ENCODE measurements at places on chromosomes 16 and 17.

DNA sequence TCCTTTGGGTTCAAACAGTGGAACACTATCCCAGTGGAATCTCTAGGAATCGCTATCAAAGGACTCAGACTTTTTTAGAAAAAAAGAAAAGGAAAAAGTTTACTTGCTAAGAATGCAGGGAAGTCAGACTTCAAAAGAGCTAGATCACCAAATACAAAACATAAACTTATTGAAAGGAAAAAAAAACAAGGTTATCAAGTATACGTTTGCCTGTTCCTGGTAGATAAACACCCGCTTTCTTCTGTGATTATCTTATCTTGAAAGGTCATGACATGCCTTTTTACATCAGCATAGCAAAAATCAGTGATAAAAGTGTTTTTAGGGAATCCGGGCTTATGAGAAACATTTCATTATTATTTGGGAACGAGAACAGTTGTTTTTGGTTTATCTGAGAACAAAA, 129.3 kb upstream of the TMEM97 start:
- DNase-seq: no peak

DNA sequence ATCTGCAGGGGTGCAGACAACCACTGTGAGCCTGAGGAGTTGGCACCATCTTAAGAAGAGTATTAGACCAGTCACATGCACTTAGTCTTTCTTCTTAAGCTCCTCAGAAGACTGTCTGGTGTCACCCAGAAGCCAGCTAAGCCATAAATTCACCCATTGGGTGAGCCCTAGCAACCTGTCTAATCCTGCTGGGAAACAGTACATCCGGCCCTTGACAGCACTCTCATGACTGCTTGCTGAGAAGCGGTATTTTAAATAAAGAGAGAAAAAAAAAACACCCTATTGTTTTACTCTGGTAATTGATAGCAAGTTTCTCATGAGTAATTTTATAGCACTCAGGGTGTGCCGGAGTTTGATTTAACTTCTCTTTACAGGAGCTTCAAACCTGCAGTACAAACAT, 134.7 kb downstream of the SOX9 start:
- DNase-seq: no peak

- no peak for DNase-seq
Measured at GRCh38 chr17:80945736-80946135, 45.9 kb upstream of the CHMP6 start.

- DNase-seq: no peak
Measured at GRCh38 chr16:81040842-81041241, 5.2 kb downstream of the ATMIN start.

DNA sequence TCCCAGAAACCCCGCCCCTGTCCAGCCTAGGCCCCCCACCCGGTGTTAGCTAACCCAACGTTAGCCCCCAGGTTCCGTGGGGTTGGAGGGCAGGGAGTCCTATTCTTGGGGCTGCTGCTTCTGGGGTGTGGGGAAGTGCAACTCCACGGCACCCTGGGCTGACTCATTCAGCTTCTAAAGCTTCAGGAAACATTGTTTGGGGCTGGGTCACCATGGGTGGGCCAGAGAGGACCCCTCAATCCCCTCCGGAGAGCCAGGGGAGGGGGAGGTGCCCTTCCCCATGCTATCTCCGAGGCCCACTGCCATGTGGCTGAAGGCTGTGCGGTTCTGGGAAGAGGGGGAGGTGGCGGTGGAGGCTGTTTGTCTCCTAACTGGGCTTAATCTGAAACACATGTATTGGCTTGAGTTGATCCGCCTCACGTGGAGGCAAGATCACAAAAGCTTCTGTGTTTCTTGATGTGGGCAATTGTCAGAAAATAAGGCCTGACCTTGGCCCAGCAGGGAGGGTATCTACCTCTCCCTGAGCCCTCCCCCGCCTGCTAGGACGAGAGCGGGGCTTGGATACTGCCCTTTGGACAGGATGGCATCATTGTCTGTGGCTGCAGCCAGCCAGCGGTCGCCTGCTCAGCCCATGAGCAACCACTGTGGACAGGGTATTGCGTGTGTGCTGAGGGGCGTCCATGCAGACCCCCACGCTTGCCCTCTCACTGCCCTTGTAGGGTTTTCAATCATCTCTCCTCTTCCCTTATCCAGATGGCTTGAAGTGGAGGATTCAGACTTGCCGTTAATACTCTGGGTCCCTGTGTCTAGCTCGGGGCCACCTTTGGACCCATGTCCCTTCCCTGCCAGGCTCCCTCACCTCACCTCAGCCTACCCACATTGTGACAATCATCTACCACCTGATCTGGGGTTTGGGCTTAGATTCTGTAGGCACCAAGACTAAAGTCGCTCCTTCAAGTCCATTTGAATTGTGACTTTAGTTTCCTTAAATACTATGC, 1.3 kb downstream of the SERPINF1 start:
- no peak for DNase-seq

- no peak for DNase-seq
Measured at GRCh38 chr16:86775511-86775921, 197.2 kb downstream of the FOXL1 start.

GRCh38 chr17:61284746-61285145, 114.9 kb upstream of the TBX2 start:
- no peak for DNase-seq

DNA sequence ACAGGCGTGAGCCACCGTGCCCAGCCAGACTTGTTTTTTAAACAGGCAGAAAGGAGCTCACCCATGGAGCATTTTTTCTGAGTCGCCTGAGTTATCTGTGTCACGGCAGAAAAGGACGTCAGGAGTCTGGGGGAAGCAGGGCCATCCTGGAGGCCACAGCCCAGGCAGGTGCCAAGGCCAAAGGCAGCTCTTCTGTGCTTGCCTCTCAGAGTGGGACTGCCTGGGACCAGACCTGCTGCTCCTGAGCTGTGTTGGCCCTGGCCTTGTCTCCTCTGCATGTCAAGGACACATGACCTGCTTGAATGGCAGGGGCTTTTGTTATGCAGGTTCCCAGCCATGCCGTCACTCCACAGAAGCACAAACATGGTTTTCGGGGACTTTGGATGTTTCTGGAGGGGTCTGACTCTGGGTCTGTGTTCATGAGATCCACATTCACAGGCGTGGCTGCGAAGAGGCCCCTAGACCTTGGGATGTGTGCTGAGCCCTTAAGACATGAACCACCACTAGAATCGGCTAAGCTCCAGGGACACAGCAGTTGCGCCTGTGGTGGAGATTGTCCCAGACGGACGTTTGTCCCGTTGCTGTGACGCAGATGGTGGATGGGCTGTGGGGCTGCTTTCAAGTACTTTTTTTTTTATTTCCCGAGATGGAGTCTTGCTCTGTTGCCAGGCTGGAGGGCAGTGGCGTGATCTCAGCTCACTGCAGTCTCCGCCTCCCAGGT, 33.8 kb downstream of the FOXK2 start:
- no peak for DNase-seq

DNA sequence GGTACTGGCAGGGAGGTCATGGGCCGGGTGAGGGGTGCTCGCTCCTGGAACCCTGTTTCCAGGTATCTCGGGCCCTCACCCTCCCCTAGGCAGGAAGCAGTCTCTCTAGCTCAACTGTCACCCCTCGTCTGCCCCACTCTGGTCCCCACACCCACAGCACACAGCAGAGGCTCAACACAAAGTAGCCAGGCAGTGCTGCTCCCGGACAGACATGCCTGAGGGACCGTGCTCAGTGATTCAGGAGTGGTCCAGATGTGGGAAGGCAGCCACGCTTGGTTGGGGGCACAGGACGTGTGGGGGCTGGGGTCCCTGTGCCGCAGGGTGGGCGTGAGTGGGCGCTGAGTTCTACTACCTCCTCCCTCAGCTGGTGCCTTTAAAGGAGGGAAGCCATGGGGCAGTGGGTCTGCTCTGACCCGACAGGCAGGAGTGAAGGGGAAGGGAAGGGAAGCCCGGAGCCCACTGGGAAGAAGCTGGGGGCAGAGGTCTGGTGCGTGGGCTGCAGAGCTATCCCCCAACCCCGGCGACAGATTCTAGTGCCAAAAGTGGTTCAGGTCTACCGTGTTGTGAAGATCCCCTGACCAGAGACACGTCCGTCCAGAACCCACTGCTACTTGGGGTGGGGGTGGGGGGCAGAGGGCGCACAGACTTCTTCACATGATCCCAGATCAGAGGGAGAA, 11.8 kb downstream of the SLC16A3 start:
- no peak for DNase-seq

DNA sequence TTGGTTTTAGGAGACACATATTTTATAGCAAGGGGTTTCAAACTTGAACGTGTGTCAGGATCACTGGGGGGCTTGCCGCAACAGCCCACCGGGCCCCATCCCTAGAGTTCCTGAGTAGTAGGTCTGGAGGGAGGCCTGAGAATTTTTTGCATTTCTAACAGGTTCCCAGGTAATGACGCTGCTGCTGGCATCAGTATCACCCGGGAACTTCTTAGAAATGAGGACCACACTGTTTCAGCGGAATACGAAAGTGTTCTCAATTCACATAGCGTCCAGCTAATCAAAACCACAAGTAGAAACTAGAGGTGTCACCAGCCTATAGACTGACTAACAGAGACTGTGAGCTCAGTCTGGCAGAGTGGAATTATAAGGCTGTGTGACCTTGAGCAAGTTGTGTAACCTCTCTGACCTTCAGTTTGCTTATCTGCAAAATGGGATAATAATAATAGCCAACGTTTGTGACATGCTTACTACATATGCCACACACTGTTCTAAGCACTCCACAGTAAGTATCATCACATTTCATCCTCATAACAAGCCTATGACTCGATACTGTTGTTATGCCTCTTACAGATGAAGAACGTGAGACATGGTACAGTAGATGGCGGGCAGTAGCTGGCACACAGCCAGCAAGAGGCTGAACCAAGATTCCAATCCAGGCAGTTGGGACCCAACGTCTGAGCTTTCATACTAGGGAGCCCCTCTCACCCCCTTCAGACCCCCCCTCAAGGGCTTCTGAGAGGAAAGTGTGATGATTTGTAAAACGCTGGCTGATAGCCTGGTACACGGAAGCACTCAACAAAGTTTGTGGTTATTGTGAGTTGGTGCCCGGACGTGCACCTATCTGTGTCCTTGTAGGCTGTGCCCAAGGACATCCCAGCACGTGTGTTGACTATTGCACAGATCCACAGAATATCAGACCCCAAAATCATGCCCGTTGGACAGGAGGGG, 4.6 kb upstream of the ICAM2 start:
- no peak for DNase-seq

DNA sequence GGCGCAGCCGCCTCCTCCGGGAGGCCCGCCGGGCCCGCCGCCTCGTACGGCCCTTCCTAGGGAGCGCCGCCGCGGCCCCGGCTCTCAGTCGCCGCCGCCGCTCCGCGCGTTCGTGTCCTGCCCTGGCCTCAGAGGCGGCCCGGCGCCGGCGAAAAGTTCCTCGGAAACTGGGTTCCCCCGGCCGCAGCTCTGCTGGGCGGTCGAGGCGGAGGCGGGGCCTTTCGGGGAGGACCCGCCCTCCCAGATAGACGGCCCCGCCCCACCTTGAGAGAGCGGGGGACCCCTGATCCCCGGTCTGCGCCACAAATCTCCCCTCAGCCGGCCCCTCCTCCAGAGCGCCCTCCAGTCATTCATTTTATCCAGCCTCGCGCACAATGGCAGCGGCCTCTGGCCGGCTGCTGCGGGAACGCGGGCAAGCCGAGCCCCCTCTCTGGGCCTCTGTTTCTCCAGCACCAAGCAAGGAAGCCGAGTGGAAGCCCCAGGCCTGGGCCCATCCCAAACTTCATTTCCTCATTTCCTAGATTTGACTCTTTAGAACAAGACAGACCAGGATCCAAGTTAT, at the start of gene SREBF1:
Gene SREBF1 (minus strand): TSS at position 169 of the 562 bp plus-strand sequence. CDS start 169 bp downstream, outside the sequence.
- DNase-seq: no peak

- no peak for DNase-seq
Measured at GRCh38 chr17:12133183-12133582, 112.5 kb downstream of the MAP2K4 start.

DNA sequence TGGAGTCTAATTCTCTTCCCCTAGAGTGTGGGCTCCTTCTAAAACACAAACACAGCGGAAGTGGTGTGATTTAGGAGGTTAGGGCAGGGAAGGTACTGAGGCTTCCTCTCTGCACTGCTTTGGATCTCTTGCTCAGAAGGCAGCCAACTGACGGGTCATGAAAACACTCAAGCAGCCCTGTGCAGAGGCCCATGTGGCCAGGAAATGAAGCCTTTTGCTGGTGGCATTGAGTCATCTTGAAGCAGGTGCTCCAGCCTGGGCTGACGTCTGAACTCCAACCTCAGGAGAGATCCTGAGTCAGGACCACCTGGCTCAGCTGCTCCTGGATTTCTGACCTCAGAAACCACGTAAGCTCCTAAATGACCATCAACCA, 72.9 kb downstream of the MRM1 start:
- DNase-seq: no peak

- DNase-seq: no peak
Measured at GRCh38 chr17:68324114-68324513, 32.8 kb downstream of the ARSG start.

- DNase-seq: no peak
Measured at GRCh38 chr17:35616536-35616935, 29.4 kb downstream of the AP2B1 start.

DNA sequence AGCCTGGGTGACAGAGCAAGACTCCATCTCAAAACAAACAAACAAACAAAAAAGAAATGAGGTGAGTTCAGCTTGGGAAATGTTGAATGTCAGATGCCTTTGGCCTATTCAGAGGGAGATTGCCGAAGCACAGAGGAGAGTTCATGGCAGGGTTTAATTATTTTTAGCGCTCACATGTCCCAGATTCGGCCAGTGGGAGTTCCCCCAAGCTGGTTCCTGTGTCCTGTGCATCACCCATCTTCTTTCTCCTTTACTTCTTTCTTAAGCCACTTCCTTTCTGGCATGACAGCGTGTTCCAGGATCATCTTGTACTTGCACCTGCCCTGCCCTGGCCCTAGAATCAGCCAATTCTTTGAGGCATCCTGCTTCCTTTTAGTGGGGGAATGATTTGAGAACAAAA, 9.2 kb downstream of the MPV17L start:
- no peak for DNase-seq

DNA sequence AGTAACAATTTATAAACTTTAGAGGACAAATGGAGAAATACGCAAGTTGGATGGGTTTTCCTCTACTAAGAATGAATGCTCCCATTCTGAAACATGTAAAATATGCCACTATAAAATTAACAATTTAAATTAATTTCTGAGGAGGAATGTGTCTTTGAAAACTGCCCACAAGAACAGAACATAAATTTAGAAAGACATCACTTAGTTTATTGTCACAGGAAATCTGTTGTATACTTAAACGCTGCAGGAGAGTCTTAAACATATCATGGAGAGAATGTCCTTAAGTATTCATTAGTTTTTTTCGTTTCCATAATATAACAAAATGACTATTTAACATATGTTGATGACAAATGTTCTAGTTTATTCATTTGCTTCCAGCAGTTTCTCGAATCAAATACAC, 29.6 kb downstream of the USP32 start:
- no peak for DNase-seq

Measured in NCI-H2081 treated with DMSO at 0.1 percent for 48 hours (cell line).